Aorta (tissue), 5 donors: ENCODE measurements at places on chromosomes 12 and 14. TPM values are rescaled to one million over a fixed set of nuclear protein-coding genes. Genes with fewer than 3 reads are reported as not detected.
A peak's percentile ranks its signal among the peaks of the same experiment; 100 is the strongest.

GRCh38 chr12:130008241-130008640 lies 104.4 kb upstream of the TMEM132D start:
- H3K36me3 ChIP-seq = no peaks in the 10 kb centered on the region
- H3K4me1 ChIP-seq = no peaks in the 10 kb centered on the region
- no peak overlapping the region for H3K27ac ChIP-seq
- no peaks in the 10 kb centered on the region for H3K27me3 ChIP-seq
- no peak overlapping the region for H3K4me3 ChIP-seq
- DNase-seq = no peak

The NXPH4 gene
- 1.2 TPM for total RNA-seq

GRCh38 chr14:90193925-90194324 lies 62.4 kb upstream of the PSMC1 start:
- H3K4me3 ChIP-seq = no peak overlapping the region
- no peak overlapping the region for H3K27ac ChIP-seq
- H3K36me3 ChIP-seq = no peaks in the 10 kb centered on the region
- no peaks in the 10 kb centered on the region for H3K27me3 ChIP-seq

GRCh38 chr12:128823916-128824839 lies at the start of gene SLC15A4:
Gene SLC15A4 (minus strand): TSS chr12:128823958. CDS start chr12:128823943, 15 bp downstream.
- H3K27me3 ChIP-seq = no peaks in the 10 kb centered on the region
- DNase-seq = peak; percentile 99
- H3K4me1 ChIP-seq = no peaks in the 10 kb centered on the region
- H3K4me3 ChIP-seq = peak within 1 kb of the TSS; percentile 66

GRCh38 chr14:101762530-101763101 lies 1.1 kb downstream of the PPP2R5C start:
- peak overlapping the region; percentile 72 for H3K4me3 ChIP-seq
- peaks cover 1% of the 10 kb centered on the region for H3K4me1 ChIP-seq
- H3K36me3 ChIP-seq = no peaks in the 10 kb centered on the region
- DNase-seq = no peak
- no peak overlapping the region for H3K27ac ChIP-seq
